ENCODE measurements at places on chromosomes 5 and 9. TPM values are rescaled to one million over a fixed set of nuclear protein-coding genes. Genes with fewer than 3 reads are reported as not detected.
A peak's percentile ranks its signal among the peaks of the same experiment; 100 is the strongest.

- no peak for ATAC-seq
These were observed 206.1 kb upstream of the ZNF608 start for GRCh38 chr5:124952566-124952965.

GRCh38 chr5:37888476-37888875, 48.6 kb upstream of the GDNF start:
- ATAC-seq = peak; percentile 83

- no peak for ATAC-seq
These were observed 48.1 kb downstream of the CFAP90 start for GRCh38 chr5:7802855-7803254.

Gene SPINK13
- 0.25 TPM for total RNA-seq

GRCh38 chr9:100083448-100084127, 15.2 kb downstream of the ERP44 start:
- no peak for ATAC-seq

- ATAC-seq = peak; percentile 80
These were observed 99.0 kb downstream of the GTF3C4 start for GRCh38 chr9:132768932-132769905.

Gene OTULINL
- total RNA-seq = 1.4 TPM

Gene CBY3
- total RNA-seq = 0.64 TPM

DNA sequence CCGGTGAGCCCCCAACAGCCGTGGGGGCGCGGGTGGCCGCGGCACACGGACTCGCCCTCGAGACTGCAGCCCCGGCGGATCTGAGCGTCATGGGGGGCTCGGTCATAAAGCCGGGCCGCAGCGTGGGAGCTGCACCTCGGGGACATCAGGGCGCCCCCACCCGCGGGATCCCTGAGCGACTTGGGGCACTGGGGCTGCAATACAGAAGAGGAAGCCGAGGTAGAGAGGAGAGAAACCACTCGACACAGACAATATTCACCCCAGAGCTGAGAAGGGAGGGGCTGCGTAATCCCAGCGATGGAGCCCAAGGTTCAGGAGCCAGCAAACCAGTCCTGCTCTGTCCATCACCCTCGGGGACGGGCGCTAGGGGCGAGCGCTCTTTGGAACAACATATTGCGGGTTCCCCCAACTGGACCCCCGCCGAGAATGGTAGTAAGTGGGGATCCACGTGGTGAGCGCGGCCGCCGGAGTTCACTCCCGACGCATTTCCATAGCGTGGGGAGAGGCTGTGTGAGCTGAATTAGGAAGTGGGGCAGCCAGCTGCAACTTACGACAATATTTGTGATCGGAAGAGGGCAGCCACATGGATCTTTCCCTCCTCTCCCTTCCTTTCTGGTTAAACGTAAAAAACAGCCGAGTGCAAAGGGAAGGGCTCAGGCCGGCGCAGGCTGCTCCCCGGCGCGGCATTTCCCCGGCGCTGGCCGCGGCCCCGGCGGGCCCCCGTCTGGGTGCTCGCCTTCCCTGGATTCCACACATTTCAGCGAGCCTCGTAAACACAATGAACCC, 9.9 kb downstream of the PTCH1 start:
- peak; percentile 0 for ATAC-seq

GRCh38 chr9:1233568-1233967, 183.4 kb downstream of the DMRT2 start:
- ATAC-seq = no peak

Gene HEMGN
- 0.10 TPM for total RNA-seq

DNA sequence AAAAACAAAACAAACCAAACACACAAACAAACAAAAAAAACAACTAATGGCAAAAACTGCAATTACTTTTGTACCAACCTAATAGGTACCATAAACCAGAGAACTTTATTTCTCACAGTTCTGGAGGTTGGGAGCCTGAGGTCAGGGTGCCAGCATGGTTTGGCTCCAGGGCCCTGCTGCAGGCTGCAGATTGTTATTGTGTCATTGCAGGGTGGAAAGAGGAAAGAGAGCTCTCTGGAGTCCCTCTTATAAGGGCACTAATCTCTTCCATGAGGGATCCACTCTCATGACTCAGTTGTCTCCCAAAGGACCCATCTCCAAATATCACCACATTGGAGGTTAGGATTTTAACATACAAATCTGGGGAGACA, 64.9 kb upstream of the CPEB4 start:
- no peak for ATAC-seq

GRCh38 chr9:18046068-18046467, 427.9 kb upstream of the ADAMTSL1 start:
- no peak for ATAC-seq

GRCh38 chr9:116816484-116816883, 129.4 kb downstream of the TRIM32 start:
- ATAC-seq = no peak

DNA sequence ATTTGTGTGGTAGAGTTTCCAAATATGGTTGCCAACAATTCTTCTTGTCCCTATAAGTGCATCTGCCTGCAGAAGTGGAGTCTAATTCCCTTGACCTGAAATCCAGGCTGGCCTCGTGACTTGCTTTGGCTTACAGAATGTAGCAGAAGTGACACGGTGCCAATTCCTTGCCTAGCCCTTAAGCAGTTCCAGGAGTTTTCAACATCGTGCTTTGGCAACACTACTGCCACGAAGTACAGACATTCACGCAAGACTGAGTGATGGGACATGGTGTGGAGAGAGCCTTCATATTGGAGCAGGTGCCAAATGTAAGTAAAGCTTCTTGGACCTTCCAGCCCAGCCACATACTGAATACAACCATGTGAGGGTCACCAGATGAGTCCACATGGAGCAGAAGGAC, 92.9 kb upstream of the NEK6 start:
- no peak for ATAC-seq

Gene CAMK2A
- 2.1 TPM for total RNA-seq

Gene PCDHB7
- not detected for total RNA-seq

DNA sequence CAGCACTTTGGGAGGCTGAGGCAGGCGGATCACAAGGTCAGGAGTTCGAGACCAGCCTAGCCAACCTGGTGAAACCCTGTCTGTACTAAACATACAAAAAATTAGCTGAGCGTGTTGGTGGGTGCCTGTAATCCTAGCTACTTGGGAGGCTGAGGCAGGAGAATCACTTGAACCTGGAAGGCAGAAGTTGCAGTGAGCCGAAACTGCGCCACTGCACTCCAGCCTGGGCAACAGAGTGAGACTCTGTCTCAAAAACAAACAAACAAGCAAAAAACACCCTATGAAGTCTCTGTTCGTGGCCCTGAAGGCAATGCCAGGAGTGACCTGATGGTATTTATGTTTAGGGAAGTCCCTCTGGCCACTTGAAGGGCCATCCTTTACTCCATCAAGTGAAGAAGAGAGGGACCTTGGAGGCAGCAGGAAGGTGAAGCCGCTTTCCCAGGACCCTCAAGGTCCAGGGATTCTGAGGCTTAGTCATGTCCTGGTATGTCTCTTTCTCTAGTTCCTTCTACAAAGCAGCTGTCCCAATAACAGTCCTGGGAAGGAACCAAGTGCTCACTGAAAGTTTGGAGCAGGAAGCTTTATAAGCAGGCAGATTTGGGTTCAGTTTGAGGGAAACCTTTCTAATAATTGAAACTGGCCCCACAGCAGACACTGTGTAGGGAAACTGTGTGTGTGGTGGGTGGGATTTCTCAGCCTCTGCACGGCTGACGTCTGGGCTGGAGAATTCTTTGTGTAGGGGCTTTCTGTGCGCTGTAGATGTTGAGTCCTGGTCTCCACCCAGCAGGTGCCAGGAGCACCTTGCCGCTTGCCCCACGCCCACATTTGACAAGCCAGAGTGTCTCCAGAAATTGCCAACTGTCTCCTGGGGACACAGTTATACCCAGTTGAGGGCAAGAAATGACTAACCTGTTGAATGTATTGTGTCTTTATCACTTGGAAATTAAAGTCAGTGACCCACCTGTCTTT, 12.5 kb downstream of the PHF2 start:
- no peak for ATAC-seq

Gene GABBR2
- 1.7 TPM for total RNA-seq

- ATAC-seq = no peak
These were observed 474 bp downstream of the HMGCR start for GRCh38 chr5:75337366-75338021.

- ATAC-seq = no peak
These were observed 711.8 kb upstream of the WWC1 start for GRCh38 chr5:167579693-167580055.

DNA sequence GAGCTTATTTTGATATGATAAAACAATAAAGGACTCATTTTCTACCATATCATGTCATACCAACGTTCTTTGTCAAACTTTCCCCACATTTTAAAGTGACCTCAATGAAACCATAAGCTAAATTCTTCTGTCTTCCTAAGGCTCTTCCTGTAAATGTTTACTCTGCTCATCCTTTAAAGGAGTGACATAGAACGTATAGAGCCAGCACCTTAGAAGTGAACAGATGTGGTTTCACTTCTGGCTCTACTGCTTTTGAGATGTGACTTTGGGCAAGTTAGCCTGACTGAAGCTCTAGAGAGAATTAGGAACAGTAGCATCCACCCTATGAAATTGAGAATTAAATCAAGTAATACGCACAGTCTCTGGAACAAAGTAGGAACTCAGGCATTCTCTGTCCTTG, 24.1 kb downstream of the SAR1B start:
- no peak for ATAC-seq

Data from motor neuron (in vitro differentiated cells).